ENCODE measurements at places on chromosomes 12 and 14. TPM values are rescaled to one million over a fixed set of nuclear protein-coding genes. Genes with fewer than 3 reads are reported as not detected.

Gene CCDC38
- total RNA-seq, result not detected

Gene GDF3
- not detected for total RNA-seq

- DNase-seq, result no peak
These were observed 282.9 kb downstream of the RGS6 start for GRCh38 chr14:72215080-72215479.

DNA sequence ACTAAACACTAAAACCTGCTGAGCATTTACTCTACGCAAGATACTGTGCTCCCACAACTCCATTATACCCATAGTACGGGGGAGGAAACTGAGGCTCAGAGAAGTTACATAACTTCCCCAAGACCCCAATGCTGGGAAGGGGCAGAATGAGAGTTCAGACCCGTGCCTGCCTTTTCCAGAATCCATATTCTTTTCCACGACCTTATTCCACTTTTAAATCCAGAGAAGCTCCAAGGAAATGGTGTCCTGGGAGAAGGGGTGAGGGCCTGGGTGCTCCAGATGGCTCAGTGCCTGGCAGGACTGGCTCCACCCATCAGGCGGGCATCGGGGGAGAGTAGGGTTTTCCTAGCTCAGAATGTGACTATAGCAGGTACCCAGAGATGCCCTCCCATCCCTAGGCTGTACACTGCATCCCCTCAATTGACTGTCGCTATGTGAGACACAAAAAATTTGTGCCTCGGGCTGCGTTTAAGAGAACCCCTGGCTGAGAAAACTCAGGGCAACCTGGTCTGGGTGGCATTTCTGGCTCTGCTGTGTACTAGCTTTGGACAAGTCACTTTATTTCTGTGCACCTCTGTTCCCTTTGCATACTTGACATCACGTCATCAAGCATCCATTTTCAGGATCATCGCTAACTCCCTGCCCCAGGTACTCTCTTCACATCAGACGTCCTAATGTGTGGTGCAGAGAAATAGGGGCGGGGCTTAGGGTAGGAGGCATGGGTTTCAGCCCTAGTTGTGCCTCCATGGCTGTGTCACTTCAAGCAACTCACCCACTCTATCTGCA, 11.6 kb upstream of the IQSEC3 start:
- DNase-seq, result no peak

GRCh38 chr14:100092832-100093231, 27.6 kb downstream of the EVL start:
- DNase-seq, result no peak

Measured in neural crest cell (in vitro differentiated cells).